ENCODE measurements at places on chromosomes 1 and 21. TPM values are rescaled to one million over a fixed set of nuclear protein-coding genes. Genes with fewer than 3 reads are reported as not detected.

GRCh38 chr21:42964546-42965210 is 9.7 kb upstream of the PKNOX1 start:
- DNase-seq, result no peak
- no peaks in the 10 kb centered on the region for H3K36me3 ChIP-seq
- H3K27ac ChIP-seq, result no peak overlapping the region

GRCh38 chr21:24823247-24823646 is 784.0 kb downstream of the MRPL39 start:
- no peaks in the 10 kb centered on the region for H3K4me1 ChIP-seq
- no peaks in the 10 kb centered on the region for H3K27me3 ChIP-seq
- no peak for DNase-seq
- no peak overlapping the region for H3K4me3 ChIP-seq
- no peak overlapping the region for H3K27ac ChIP-seq

- peak overlapping the region; percentile 97 for H3K27ac ChIP-seq
- no peaks in the 10 kb centered on the region for H3K36me3 ChIP-seq
- DNase-seq, result no peak
- peak overlapping the region; percentile 64 for H3K4me3 ChIP-seq
- peaks cover 33% of the 10 kb centered on the region for H3K4me1 ChIP-seq
These were observed 11.2 kb upstream of the TXNIP start for GRCh38 chr1:146007489-146008133.

- no peak overlapping the region for H3K27ac ChIP-seq
- DNase-seq, result no peak
- no peak overlapping the region for H3K4me3 ChIP-seq
- no peaks in the 10 kb centered on the region for H3K36me3 ChIP-seq
These were observed 32.3 kb downstream of the TENT5C start for GRCh38 chr1:117638141-117638540.

DNA sequence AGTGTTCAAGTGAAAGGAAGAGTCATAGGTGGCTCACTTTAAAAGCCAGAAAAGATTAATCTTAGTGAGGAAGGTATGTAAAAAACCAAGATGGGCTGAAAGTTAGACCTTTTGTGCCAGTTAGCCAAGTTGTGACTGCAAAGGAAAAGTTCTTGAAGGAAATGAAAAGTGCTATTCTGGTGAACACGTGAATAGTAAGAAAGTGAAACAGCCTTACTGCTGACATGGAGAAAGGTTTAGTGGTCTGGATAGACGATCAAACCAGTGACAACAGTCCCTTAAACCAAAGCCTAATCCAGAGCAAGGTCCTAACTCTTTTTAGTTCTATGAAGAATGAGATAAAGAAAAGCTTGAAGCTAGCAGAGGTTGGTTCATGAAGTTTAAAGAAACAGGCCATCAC is 106.4 kb downstream of the CTH start:
- H3K36me3 ChIP-seq, result no peaks in the 10 kb centered on the region
- DNase-seq, result no peak
- no peaks in the 10 kb centered on the region for H3K4me1 ChIP-seq
- peaks cover 45% of the 10 kb centered on the region for H3K27me3 ChIP-seq
- no peak overlapping the region for H3K4me3 ChIP-seq

DNA sequence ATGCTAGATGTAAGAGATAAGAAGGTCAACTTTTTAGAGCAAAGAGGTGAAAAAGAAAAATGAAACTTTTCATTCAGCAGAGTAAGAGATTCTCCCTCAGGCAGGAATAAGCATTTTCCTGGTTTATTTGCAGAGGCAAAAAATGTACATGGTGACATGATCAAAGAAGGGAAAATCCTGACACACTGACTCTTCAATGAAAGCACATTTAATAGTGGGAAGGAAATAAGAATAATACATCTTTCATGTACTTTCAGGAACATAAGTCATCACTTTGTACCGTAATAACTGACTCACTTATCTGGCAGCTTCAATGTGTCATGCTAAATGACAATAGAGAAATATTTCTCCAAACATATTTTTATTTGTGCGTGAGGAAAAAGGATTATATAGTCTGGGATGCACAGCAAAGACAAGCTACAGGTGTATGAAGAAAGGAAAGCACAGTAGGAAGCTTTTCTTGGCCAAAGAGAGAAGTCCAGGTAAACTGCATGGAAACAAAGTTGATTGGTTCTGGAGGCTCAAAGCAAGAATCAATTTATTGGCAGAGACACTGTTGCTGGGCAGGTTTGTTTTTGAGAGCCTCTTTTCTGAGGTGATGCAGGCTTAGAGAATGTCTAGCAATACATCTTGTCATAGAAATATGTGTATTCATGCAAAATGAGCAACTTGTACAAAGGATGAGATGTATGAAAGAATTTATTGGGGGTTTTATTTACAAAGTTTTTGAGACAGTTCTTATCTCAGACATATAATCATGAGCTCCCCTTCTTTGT is 1409.0 kb downstream of the PLA2G4A start:
- H3K27me3 ChIP-seq, result no peaks in the 10 kb centered on the region
- DNase-seq, result peak; percentile 74
- H3K4me1 ChIP-seq, result peaks cover 20% of the 10 kb centered on the region
- H3K4me3 ChIP-seq, result no peak overlapping the region
- H3K36me3 ChIP-seq, result no peaks in the 10 kb centered on the region

GRCh38 chr1:213186168-213186567 is 135.1 kb downstream of the RPS6KC1 start:
- H3K4me1 ChIP-seq, result no peaks in the 10 kb centered on the region
- DNase-seq, result no peak
- peaks cover 6% of the 10 kb centered on the region for H3K36me3 ChIP-seq
- H3K4me3 ChIP-seq, result no peak overlapping the region
- H3K27ac ChIP-seq, result peak overlapping the region; percentile 18
- H3K27me3 ChIP-seq, result no peaks in the 10 kb centered on the region

GRCh38 chr1:76470166-76470565 is 395.6 kb downstream of the ST6GALNAC3 start:
- H3K4me3 ChIP-seq, result no peak overlapping the region
- H3K27me3 ChIP-seq, result no peaks in the 10 kb centered on the region
- H3K27ac ChIP-seq, result no peak overlapping the region
- no peaks in the 10 kb centered on the region for H3K36me3 ChIP-seq
- no peak for DNase-seq
- H3K4me1 ChIP-seq, result no peaks in the 10 kb centered on the region

GRCh38 chr1:227739636-227740035 is 4.4 kb downstream of the SNAP47 start:
- peaks cover 35% of the 10 kb centered on the region for H3K4me1 ChIP-seq
- H3K27ac ChIP-seq, result no peak overlapping the region
- no peaks in the 10 kb centered on the region for H3K27me3 ChIP-seq

GRCh38 chr1:209455145-209455544 is 128.4 kb upstream of the CAMK1G start:
- no peak overlapping the region for H3K27ac ChIP-seq
- H3K4me1 ChIP-seq, result peaks cover 32% of the 10 kb centered on the region
- DNase-seq, result peak; percentile 44
- peaks cover 8% of the 10 kb centered on the region for H3K36me3 ChIP-seq

DNA sequence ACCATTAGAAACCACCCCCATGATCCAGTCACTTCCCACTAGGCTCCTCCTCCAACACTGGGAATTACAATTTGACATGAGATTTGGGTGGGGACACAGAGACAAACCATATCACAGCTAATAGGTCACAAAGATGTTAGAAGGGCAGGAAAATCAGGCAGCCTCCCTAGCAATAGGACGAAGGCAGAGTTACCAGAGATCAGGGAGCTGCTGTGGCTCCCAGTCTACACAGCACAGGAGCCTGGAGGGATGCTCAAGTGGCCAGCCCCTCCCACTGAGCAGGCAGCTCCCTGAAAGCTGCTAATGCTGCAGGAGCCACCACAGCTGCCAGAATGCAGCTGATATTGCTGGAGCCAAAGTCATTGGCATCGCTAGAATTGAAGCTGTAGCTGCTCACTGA is 51.0 kb downstream of the CR1L start:
- DNase-seq, result no peak
- peaks cover 5% of the 10 kb centered on the region for H3K4me1 ChIP-seq
- peaks cover 22% of the 10 kb centered on the region for H3K27me3 ChIP-seq
- H3K27ac ChIP-seq, result no peak overlapping the region
- H3K36me3 ChIP-seq, result no peaks in the 10 kb centered on the region

DNA sequence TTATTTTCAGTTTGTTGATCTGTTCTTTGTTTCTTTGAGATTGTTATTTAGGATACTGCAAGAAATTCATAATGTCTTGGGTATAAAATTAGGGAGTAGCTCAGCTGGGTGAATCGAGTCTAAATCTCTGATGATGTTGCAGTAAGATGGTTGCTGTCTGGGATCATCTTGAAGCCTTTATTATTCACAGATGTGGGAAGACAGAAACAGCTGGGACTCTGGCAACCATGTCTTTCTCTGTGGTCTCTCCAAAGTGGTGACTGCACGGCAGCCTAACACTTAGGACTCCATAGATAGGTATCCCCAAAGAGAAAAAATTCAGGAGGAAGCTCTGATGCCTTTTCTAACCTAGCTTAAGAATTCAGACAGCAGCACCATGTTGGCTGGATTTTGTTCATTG is 52.7 kb downstream of the RAP1A start:
- DNase-seq, result no peak
- no peaks in the 10 kb centered on the region for H3K4me1 ChIP-seq
- H3K36me3 ChIP-seq, result no peaks in the 10 kb centered on the region
- no peaks in the 10 kb centered on the region for H3K27me3 ChIP-seq
- no peak overlapping the region for H3K27ac ChIP-seq

DNA sequence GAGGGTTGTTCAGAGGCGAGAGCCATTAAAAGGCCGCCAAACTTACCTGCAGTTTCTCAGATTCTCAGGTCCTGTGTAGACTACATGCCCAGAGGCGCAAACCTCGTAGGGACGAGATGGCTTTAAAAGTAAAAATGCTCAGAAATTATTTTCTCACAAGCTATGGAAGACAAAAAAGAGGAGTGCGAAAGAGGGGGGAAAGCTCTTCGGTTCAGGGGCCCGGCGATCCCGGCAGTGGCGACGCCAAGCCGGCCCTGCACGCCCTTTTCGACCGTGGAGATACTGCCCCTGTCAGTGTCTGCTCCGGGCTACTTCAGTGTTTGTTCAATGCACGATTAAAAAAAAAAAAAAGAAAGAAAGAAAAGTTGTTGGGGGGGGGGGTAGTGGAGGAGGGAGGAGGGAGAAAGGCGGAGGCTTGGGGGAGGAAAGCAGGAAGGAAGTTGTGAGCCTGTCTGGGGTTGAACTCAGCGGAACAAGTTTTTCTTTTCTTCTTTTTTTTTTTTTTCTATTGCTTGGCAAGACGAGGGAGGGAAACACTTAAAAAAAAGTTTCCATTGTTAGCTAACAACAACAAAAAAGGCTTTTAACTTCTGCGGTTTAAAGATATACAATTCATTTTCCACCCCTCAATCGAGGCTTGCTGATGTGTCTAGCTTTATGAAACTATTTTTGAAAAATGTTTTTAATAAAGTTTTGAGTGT is at the start of gene ITPKB:
Gene ITPKB, minus strand, starts transcription at position 288 of the 701 bp plus-strand sequence. CDS start 1,824 bp downstream, outside the sequence.
- DNase-seq, result peak; percentile 76
- H3K36me3 ChIP-seq, result no peaks in the 10 kb centered on the region
- H3K4me1 ChIP-seq, result peaks cover 20% of the 10 kb centered on the region
- peak within 1 kb of the TSS; percentile 82 for H3K4me3 ChIP-seq
- H3K27ac ChIP-seq, result peak within 1 kb of the TSS; percentile 33

- no peak for DNase-seq
- H3K4me1 ChIP-seq, result peaks cover 19% of the 10 kb centered on the region
- H3K4me3 ChIP-seq, result no peak overlapping the region
- H3K27me3 ChIP-seq, result no peaks in the 10 kb centered on the region
These were observed 107.2 kb downstream of the RGS2 start for GRCh38 chr1:192916021-192916420.

DNA sequence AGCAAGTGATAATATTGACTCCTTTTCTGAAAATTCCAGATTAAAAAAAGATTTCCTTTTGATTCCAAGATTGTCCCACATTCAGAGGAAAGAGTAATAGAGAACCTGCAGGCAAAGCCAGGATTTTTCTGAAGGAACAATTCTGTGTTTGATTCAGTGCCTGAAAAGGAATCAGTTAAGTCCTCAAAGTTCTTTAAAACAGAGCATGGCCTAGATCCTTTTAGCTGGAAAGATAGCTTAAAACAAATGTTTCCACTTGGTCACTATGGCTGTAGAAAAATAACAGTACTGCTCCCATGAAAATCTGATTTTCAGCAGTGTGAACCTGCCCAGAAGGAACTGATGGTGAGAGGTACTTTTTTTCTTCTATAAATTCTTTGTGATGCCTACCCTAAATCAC is 41.8 kb downstream of the HS2ST1 start:
- H3K4me1 ChIP-seq, result no peaks in the 10 kb centered on the region
- no peak overlapping the region for H3K4me3 ChIP-seq
- H3K36me3 ChIP-seq, result no peaks in the 10 kb centered on the region
- no peak overlapping the region for H3K27ac ChIP-seq

DNA sequence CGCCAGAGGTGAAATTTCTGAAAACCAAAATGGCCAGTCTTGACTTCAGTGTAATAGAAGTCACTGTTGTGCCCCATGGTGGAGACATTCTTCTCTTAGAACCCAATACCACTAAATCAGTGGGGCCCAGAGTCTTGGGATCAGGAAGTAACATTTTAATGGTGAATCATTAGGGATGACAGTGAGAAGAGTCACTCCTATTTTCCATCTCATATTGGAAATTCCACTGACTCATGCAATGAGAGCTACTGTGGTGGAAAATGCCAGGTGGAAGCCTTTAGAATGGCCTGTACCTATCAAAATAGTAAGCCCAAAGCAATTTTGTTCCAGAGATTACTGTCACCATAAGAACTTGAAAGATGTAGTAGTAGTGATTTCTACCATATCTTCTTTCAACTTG is 20.6 kb upstream of the PPM1J start:
- H3K36me3 ChIP-seq, result no peaks in the 10 kb centered on the region
- H3K27ac ChIP-seq, result peak overlapping the region; percentile 49
- H3K27me3 ChIP-seq, result no peaks in the 10 kb centered on the region
- H3K4me1 ChIP-seq, result no peaks in the 10 kb centered on the region

DNA sequence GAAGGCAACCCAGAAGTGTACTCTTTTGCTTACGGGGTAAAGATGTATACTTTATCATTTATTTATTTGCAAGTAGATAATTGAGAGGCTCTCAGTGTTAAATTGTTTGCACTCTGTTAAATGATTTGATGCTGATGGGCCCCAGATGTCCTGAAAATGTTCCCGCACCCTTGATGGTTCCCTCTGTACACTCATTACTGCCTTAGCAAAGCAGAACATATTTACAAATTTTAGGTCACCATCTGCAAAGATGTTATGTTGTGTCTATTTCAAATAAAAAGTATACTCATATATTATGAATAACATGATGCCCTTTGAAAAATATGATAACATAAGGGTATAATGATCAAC is 240.5 kb upstream of the SNX7 start:
- DNase-seq, result no peak
- no peaks in the 10 kb centered on the region for H3K27me3 ChIP-seq
- no peak overlapping the region for H3K4me3 ChIP-seq
- H3K4me1 ChIP-seq, result no peaks in the 10 kb centered on the region
- H3K27ac ChIP-seq, result no peak overlapping the region
- no peaks in the 10 kb centered on the region for H3K36me3 ChIP-seq

OR2G6 gene
- total RNA-seq, result not detected

ALX3 gene
- total RNA-seq, result not detected

CNKSR1 gene
- 31.0 TPM for total RNA-seq

DCST1 gene
- 0.21 TPM for total RNA-seq

CR1 gene
- total RNA-seq, result not detected

LORICRIN gene
- total RNA-seq, result not detected

ADIPOR1 gene
- 157 TPM for total RNA-seq

DEPDC1 gene
- 26.8 TPM for total RNA-seq

SPRR2B gene
- not detected for total RNA-seq

PHGDH gene
- total RNA-seq, result 198 TPM

Data from MCF 10A (cell line).